ENCODE measurements at places on chromosomes 2 and 18.

DNA sequence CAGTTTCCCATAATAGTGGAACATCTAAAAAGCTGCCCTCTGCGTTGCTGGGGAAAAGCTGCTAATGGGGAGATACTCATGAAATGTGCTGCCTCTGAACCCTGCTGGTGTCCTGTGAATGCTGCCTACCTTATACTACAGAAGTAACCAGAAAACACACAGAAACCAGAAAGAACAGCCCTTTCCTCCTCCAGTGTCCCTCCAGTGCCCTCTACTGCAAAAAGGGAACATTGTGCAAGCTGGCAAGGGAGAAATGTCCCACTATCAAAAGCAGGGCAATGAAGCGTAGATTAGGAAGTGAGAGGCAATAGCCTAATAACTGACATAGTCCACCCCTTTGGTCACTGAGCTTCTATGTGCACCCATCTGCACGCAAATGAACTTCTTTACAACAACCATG lies 162.7 kb upstream of the ETAA1 start:
- DNase-seq: peak; percentile 34

GRCh38 chr18:78021196-78021595 lies 771.5 kb downstream of the GALR1 start:
- DNase-seq: no peak

DNA sequence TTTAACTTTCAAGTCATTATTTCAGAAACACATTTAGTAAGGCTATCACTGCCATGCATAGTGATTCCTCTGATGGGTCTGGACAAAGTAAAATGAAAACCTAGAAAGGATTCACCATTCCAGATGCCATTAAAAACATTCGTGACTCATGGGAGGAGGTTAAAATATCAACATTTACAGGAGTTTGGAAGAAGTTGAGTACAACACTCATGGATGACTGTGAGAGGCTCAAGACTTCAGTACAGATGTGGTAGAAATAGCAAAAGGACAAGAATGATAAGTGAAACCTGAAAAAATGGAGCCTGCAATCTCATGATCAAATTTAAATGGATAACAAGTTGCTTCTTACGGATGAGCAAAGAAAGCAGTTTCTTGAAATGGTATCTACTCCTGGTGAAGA lies 5.8 kb upstream of the TWSG1 start:
- no peak for DNase-seq

DNA sequence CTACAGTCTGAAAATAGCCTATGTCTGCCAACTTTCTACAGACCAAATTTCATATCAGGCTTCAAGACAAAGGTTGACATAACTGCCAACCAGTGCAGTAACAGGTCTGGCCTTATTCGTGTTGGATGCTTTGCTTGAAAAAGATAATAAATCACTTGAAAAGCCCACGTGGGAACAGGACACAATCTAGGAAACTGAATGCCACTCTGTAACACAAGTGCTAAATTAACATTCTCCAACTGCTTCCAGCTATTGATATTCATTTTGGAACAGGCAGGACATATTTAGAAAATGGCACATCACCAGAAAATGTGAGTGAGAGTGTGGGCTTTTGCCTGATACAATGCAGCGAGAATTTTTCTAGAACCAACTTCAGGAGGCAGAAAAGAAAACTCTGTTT lies 165.9 kb upstream of the CCDC150 start:
- no peak for DNase-seq

DNA sequence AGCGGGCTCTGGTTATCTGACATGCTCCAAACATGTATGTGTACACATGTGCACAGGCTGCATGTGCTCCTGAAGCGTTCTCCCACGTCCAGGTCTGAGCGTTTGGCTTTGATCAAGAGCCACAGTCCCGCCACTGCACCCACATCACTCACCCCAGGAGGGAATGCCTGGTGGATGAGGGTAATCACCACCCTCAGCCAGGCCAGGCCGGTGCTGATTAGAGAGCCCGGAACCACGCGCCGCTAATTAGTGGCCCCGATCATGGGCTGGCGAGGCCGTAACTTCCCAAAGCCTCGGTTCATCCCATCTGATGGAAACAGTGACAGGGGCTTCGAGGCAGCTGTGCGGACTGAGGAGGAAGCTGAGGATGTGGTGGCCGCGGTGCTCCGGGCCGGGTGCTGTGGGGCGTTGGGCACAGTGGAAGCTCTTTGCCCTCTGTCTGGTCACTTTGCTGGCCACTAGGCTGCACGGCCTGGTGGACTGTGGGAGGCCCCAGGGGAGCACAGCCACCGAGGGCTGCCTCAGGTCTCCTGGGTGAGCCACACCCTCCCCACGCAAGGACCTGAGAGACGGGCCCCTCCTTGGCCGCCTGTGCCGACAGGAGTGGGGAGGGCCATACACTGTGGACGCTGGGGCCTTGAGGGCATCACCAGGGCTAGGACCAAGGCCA lies 219.4 kb downstream of the TWIST2 start:
- no peak for DNase-seq

DNA sequence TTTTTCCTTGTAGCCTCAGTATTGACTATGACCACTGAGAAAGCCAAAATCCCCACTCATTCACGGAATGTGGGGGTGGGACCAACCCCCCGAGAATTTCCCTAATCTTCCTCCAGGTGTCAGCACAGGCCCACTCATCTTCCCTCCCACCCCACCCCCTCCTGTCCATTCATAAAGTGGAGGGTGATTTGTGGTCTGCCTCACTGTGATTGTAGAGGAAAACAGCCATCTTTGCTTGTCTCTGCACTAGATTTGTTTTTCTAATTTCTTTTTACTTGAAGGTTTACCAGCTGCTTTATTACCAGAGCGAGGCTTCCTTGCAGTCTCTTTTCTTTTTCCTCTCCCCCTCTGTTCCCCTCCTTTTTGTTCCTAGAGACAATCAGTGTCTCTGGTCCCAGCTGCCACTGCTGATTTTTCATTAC lies 171.8 kb downstream of the ICOS start:
- DNase-seq: peak; percentile 58

DNA sequence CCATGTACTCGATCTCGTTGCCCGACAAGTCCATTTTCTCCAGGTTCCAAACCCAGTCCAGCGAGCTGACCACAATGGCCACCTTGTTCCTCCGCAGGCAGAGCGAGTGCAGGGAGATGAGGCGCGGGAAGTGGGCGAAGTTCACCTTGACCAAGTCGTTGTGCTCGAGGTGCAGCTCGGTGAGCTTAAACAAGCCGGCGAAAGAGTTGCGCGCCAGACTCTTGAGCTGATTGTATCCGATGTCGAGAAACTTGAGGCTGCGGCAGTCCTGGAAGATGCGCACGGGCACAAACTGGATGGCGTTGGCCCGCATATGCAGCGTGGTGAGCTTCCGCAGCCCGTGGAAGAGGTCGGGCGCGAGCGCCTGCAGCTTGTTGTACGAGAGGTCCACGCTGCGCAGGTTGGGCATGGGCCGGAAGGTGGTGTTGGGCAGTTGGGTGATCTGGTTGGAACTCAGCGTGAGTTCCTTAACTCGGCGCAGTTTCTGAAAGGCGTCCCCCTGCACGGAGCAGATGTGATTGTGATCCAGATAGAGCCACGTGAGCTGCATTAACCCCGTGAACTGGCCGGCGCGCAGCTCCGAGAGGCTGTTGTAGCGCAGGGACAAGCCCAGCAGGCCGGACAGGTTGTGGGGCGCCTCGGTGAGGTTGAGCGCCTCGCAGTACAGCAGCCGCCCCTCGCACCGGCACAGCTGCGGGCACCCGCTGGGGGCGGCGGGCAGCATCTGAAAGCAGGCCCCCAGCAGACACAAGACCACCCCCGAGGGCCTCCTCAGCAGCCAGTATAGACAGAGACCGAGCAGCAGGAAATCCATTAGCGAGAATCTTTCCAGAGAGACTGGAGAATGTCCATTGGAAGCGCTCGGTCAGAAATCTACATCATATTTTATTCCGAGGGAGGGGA lies 1.3 kb downstream of the LRRTM1 start:
- DNase-seq: no peak

GRCh38 chr2:145119225-145119624 lies 599.3 kb upstream of the ZEB2 start:
- DNase-seq: no peak

DNA sequence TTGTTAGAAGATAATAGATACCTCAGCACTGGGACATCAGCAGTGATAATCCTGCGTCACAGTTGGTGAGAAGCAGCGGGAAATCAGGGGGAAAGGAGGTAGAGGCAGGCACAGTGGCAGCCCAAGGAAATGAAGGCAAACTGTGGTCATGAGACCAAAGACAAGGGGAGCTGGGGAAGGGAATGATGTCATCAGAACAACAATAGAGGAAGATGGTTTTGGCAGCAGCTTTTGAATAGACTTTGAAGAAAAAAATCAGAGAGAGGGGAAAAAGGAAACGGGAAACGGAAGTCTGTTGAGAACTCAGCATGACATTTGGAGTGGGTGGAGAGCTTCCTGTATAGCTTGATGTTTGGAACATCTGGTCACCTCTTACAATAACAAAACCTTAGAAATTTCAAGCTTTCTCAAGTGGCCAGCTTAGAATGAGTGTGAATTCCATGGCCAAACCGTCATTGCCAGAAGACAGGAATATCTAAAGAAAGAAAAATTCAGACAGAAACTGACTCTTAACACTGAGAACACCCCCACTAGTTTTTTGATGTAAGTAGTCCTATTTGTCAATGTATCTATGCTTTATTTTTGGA lies 18.4 kb upstream of the YES1 start:
- peak; percentile 69 for DNase-seq

DNA sequence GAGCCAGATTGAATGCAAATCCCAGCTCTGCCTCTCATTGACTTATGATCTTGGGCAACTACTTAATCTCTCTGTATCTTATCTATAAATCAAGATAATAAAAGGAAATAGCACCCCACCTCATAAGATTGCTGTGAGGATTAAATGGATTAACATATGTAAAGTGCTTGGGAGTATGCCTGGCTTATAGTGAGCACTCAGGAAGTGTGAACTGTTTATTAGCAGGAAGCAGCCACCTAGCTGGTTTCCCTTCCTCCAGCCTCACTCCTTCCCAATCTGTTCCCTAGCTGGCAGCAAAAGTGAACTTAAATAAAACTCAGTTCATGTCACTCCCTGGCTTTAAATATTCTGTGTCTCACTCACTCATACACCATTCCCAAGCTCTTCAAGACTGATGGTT lies 526.6 kb upstream of the PKDCC start:
- no peak for DNase-seq

GRCh38 chr2:181021199-181021789 lies 40.9 kb downstream of the UBE2E3 start:
- no peak for DNase-seq

- no peak for DNase-seq
These were observed 168.2 kb downstream of the NEDD4L start for GRCh38 chr18:58212274-58212673.

DNA sequence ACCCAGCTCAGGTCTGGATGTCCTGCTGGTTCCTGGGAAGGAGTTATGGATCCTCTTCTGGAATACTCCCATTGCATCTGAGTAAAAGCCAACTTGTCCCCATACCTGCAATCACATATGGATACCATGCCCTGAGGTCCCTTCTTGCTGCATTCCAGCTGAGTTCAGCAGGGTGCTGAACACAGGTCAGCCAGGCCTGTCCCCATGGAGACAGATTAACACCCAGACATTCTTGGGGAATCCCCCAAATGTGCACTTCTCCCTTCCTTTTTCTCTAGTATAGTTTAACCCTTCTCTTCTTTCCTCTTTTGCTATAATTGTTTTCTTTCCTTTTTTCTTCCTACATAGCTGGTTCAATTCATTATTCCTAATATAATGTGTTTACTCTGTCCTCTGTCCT lies 799.6 kb upstream of the HS6ST1 start:
- no peak for DNase-seq
